ENCODE measurements at places on chromosomes 7 and 10.
A peak's percentile ranks its signal among the peaks of the same experiment; 100 is the strongest.

GRCh38 chr10:35140126-35140525, 13.5 kb downstream of the CREM start:
- no peak for DNase-seq

GRCh38 chr7:50151001-50151400, 58.0 kb upstream of the ZPBP start:
- DNase-seq = no peak

DNA sequence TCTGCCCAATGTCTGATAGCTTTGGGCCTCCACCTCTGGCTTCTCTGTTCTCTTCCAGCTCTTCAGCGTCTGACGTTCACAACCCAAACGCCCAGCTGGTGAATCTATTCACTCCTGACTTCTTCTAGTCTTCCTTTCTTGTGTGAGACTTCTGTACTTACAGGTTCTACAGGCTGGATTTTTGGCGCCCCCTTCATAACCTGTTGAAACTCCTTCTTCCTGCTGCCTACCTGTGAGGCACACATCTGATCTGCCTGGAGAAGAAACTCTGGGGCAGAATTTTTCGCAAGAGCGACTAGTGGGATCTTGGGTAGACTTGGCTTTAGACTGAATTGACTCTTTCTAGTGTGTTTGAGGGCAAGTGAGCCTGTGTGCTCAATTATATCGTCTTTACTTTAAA, 249.3 kb downstream of the REEP3 start:
- DNase-seq = no peak

DNA sequence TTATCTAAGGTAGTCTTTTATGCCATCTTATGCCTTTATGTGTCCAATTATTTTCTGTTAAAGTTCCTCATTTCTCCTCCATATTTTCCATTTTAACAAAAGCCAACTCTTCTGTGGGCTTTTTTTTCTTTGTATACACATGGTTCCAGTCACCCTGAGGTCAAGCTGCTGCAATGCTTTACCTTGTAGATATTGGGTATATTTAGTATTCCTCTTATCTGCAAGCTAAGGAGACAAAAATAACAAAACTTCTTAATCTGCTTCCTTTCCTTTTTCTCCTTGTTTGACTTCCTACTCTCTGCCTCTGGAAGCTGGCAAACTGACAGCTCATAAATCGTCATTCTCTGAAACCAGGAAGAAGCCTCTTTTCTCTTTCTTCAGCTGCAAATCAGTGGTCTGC, 885.0 kb upstream of the LRRN3 start:
- no peak for DNase-seq

DNA sequence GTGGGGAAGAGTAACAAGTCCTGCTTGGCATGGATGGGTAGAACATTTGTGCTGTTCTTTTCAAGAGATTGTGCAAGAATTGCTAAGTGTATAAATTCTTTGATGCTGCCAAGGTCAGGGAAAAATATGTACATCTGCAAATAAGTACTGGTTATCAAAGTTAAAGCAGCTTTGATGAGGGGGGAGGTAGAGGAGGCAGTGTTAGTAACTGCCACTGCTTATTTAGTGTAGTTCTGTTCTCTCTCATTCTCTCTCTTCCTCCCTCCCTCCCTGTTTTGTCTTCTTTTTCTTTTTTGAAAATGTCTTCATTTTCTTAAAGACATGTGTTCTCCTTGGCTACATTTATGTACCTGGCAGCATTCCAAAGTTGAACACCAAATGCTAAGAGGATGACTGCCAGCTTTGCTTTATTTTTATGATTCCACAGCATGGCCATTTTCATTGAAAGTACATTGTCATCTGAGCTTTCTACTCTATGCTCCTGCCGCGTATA, 18.6 kb downstream of the CACNB2 start:
- no peak for DNase-seq

- no peak for DNase-seq
These were observed 35.8 kb upstream of the GRID1 start for GRCh38 chr10:86402283-86402941.

- DNase-seq = no peak
These were observed 20.5 kb downstream of the DKK1 start for GRCh38 chr10:52334595-52334994.

DNA sequence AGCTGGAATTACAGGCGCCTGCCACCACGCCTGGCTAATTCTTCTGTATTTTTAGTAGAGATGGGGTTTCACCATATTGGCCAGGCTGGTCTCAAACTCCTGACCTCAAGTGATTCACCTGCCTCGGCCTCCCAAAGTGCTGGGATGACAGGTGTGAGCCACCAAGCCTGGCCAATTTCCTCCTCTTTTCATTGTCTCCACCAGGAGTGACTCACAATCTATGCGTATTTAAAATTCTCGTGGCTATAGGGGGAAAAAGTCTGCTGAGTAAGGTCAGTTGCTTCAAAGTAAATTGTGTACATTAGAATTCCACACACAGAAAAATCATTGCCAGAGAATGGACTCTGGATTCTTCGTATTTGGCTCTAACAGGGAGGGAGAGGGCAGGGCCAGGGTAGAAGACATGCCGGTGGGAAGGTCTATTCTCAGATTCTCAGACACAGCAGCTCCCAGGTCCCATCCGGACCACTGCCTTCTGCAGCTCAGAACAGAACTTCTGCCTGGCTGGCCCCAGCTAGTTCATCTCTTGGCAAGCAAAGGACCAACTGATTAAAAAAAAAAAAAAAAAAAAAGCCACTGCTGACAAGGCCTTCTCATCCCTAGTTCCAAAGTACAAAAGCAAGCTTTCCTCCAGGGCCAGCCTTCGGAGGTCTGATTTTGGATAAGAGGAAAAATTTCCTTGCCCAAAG, 22.2 kb downstream of the PSPH start:
- DNase-seq = no peak

DNA sequence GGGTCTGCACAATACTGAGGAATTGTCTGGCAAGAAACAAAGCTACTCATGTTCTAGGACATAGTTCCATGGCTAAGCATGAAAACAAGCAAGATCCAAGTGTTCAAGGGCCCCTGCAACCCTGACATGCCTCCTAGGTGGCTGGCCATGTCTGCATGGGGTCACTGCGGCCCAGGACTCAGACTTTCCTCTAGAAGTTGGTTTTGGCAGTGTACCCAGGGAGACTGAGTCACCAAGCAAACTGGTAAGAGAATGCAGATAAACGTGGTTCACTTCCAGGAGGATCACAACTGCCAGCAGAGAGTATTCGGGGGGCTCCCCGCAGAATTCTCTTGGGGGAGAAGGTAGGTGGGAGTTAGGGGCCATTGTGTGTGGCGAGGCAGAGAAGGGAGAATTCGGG, 7.4 kb upstream of the PFKFB3 start:
- no peak for DNase-seq

DNA sequence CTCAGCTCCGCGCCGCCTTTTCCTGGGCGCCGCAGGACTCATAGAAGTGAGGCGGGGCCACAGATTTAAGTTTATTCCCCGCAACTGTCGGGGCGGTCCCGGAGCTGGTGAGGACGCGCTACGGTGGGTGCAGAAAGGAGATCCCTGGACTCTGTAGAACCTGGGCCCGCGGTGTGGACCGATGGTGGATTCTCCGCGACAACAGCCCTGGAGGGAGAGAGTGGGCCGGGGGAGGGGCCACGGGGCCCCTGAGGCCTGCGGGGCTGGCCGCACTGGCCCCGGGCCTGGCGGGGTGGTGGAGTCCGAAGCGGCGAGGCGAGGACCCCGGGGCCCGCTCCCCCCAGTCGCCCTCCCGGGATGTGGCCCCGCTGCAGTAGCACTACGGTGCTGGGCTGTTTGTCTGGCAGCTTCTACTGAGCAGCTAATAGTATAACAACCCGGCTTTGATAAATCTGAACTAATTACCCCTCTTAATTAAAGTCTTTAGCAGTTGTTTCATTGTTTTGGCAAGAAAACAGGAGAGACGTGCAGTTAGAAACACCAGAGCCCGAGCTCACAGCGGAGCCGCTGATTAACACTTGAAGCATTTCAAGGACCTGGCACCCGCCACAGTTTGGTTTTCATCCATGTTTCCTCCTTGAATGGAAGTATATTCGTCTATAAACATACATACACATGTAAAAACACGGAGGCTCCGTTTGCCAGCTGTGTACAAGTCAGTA, 4.2 kb downstream of the FEZF1 start:
- DNase-seq = peak; percentile 75

Data from NCI-H1105 (cell line).